ENCODE measurements at places on chromosomes 11 and 22.

GRCh38 chr11:130715085-130715876, 201.0 kb downstream of the SNX19 start:
- DNase-seq, result no peak

DNA sequence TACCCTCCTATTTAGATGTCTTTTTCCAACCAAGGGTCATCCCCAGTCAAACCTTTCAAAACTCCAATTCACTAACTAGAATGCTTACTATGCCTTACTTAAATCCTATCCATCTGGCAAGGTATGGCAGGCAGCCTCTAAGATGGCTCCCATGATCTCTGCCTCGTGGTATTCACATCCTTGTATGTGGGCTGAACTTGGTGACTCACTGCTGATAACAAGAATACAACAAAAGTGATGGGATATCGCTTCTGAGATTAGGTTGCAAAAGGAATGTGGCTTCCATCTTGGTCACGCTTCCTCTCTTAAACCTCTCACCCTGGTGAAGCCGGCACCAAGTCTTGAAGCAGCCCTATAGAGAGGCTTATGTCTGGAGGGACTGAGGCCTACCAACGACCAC, 29.6 kb upstream of the UPB1 start:
- no peak for DNase-seq

DNA sequence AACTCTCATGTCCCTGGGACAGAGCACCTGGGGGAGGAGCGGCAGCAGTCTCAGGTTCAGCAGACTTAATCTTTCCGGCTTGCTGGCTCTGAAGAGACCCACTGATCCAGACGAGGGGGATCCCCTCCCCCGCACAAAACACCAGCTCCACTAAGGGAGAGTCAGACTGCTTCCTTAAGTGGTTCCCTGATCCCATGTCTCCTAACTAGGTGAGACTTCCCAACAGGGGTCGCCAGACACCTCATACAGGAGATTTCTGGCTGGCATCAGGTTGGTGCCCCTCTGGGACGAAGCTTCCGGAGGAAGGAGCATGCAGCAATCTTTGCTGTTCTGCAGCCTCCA, 157.2 kb upstream of the TMEM45B start:
- no peak for DNase-seq

GRCh38 chr11:60221692-60222091, 21.2 kb downstream of the MS4A4E start:
- DNase-seq, result no peak

- DNase-seq, result no peak
Measured at GRCh38 chr11:81241672-81242275, 1491.9 kb downstream of the FAM181B start.

GRCh38 chr11:118841469-118842242, 42.0 kb upstream of the CXCR5 start:
- peak; percentile 72 for DNase-seq

DNA sequence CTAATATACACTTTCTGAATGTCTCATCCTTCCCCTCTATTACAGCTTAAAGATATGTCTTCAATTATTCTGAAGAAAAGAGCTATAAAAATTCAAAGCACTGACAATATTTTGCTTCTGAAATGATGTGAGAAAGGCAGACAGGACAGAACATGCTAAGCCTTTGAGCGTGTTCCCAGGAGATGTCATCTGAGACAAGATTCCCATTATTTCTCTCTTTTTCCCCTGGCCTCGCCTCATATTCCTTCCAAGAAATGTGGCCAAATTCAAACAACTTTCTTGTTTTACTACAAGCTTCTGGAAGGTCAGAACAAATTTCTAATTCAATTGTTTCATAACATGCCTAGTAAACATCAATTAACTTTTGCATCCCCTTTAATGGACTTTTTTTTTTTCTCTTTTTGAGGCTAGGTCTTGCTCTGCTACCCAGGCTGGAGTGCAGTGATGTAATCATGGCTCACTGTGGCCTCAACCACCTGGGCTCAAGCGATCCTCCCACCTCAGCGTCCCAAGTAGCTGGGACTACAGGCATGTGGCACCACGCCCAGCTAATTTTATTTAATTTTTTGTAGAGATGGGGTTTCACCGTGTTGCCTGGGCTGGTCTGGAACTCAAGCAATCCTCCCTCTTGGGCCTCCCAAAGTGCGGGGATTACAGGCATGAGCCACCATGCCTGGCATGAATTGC, 37.1 kb upstream of the NFRKB start:
- no peak for DNase-seq

- no peak for DNase-seq
Measured at GRCh38 chr22:48580481-48580970, 1247.1 kb downstream of the BRD1 start.

DNA sequence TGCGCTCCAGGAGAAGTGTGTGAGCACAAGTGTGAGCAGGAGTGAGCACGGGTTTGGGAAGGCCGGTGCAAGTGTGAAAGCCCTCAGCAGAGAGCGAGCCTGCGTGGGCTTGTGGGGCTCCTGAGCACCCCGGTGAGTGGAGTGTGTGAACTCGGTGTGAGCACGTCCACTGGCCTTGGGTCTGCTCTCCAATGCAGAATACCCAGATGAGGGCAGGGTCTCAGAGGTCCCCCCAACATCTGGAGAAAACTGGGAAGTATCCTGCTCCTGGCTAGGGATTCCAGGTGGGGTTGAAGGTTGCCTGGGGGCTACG, 1.2 kb downstream of the ESRRA start:
- DNase-seq, result no peak

- DNase-seq, result no peak
Measured at GRCh38 chr11:79396674-79397073, 44.2 kb downstream of the TENM4 start.

DNA sequence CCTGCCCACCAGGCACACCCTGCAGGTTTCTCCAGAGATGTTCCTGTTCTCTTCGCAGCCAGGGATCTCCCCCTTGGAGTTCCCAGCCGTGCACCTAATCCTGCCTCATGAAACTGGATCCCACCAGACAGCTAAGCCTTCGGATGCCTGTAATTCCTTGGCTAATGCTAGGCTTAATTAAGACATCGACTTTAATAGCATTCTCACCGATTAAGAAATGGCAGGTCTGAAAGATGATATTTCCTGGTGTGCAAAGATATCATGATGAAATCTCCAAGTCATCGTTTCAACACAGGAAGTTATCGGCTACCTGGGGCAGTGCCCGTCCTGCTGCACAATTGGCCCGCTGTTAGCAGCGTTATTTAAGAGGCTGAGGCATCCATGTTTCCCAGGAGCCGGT, 41.5 kb upstream of the CCND1 start:
- no peak for DNase-seq

DNA sequence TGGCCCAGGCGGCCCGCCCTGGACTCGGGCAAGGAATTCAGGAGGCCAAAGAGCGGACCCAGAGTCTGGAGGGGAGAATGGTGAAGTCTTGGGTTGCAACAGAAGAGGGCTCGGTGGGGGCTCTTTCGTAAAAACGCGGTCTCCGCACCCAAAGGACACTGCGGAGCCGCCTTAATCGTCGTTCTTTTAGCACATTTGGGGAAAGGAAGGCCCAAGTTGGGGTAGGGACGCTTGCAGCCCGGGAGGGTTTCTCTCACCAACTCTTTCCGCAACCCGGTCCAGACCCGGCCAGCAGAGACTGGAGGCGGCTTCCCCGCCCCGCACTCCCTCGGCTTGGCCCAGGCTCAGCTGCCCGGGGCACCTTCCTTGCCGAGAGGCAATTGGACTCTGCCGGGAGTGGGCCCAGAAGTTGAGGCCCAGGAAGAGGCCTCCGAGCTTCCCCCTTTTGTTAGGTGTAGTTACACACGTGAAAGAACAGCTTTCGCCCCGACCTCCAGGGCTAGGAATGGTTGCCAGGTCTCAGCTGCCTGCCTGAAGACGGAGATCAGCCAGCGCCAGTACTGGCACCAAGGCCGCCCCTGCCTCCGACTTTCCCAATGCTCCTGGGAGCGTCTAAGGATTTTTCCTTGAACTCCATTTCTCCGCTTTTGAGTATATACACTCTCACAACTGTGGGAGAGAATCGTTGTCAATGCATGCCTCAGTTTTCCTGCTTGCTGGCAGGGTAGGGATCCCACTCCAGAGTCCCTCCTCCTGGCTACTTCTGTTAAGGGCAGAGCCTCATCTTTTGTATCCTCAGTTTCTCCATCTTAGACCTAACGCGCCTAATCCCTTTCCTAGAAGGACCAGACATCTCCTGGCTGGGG, 3.7 kb downstream of the ALX4 start:
- no peak for DNase-seq

DNA sequence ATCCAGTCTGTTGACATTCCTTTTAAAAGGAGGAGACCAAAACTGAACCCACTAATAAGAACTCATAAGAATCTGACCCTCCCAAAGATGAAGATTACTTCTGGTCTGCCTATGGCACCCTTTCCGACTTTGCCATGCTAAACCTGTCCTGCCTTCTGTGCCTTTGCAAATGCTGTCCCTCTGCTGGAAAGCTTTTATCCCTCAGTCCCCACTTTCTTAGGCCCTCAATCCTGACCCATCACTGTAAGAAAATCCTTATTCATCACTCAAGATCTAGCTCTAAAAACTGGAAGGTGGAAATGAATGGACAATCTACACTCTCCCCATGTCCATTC, 10.4 kb downstream of the MPZL3 start:
- DNase-seq, result no peak

DNA sequence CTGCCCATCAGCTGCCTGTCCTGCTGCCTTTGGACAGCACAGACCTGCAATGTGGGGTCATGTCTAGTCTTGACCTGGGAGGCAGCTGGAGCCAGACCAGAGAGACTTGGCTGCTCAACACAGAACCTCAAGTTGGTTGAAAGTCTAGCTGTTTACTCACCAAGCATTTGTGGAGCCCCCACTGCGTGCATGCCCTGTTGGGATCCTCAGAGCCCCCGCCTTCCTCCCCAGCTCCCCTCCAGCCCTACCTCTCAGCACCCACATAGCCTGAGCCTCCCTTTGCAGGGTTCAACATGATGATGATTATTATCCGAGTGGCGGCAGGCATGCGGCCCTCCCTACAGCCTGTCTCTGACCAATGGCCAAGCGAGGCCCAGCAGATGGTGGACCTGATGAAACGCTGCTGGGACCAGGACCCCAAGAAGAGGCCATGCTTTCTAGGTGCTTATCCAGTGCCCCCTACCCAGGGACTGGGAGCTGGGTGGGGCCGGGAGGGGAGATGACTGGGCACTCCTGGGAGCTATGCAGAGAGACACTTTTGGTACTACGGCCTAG, 8.3 kb downstream of the ANKK1 start:
- DNase-seq, result no peak

- DNase-seq, result no peak
Measured at GRCh38 chr11:65083134-65083833, 556 bp downstream of the CDCA5 start.

- no peak for DNase-seq
Measured at GRCh38 chr11:43561832-43562231, 118.7 kb upstream of the HSD17B12 start.

GRCh38 chr11:3228445-3228829, 3.8 kb downstream of the MRGPRE start:
- DNase-seq, result no peak

- DNase-seq, result no peak
Measured at GRCh38 chr11:113281052-113281725, 33.2 kb upstream of the TTC12 start.

- DNase-seq, result no peak
Measured at GRCh38 chr22:20388200-20388599, 5.8 kb upstream of the ZNF74 start.

- no peak for DNase-seq
Measured at GRCh38 chr11:126132319-126132718, 69.7 kb upstream of the CDON start.

GRCh38 chr22:35344956-35345690, 35.8 kb upstream of the HMOX1 start:
- DNase-seq, result no peak

- DNase-seq, result peak; percentile 67
Measured at GRCh38 chr22:46071451-46072109, 78.7 kb upstream of the PPARA start.

DNA sequence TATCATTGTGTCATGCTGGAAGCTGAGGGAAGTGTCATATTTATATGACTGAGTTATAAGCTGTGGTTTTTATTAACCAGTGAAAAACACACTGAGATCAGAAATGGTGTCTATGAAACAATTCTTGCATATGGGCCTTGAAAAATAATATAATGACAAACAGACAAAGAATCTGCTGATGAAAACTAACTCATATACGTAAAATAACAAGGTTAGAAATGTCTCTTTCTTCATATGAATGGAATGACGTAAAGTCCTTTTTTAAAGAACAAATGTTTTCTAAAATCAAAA, 48.8 kb upstream of the PHF21B start:
- DNase-seq, result no peak

DNA sequence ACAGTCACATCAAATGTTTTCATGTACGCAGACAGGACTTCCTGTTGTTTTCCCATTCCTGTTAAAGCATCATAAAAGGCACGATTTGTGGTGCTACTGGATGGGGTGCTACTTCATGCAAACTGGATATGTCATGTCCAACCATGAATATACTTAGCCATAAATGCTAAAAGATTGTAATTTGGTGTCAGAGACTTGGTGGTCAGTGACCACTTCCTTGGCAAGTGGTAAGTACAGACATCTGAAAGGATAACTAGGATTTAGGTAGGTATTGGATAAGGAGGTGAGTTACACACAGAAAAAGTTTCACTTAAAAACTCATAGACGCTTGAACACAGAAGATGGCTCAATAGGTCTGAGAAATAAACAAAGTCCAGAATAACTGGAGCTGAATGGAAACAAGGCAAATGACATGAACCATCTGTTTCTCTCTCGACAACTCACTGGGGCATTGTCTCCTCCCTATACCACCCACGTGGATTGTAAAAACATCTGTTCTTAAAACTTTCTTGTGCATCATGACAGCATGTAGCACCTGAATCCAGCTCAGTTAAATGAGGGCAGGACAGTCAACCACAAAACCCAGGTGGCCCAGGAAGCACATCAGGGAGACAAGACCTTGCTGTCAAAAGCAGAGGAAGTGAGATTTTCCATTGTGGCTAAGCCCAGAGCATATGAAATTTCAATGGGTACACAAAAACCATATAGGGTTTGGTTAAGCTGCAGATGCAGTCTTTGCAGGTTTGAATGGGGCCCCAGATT, 22.1 kb upstream of the IGLL5 start:
- peak; percentile 27 for DNase-seq

GRCh38 chr11:3010004-3010403, 17.9 kb upstream of the NAP1L4 start:
- no peak for DNase-seq

- DNase-seq, result no peak
Measured at GRCh38 chr11:7576726-7577290, 63.0 kb downstream of the PPFIBP2 start.

- DNase-seq, result no peak
Measured at GRCh38 chr11:73308961-73309919, 1.2 kb downstream of the ARHGEF17 start.

- DNase-seq, result no peak
Measured at GRCh38 chr11:2899080-2899783, 13.7 kb upstream of the CDKN1C start.

- DNase-seq, result no peak
Measured at GRCh38 chr11:13388741-13389140, 74.3 kb downstream of the BTBD10 start.

GRCh38 chr11:27976262-27976661, 131.7 kb downstream of the KIF18A start:
- no peak for DNase-seq

- no peak for DNase-seq
Measured at GRCh38 chr11:14374922-14375830, 16.2 kb upstream of the RRAS2 start.

GRCh38 chr11:121643479-121644186, 190.9 kb upstream of the SORL1-AS1 start:
- DNase-seq, result no peak
